ENCODE measurements at places on chromosomes 7 and 10.

GRCh38 chr7:84183741-84184140 lies 10.8 kb downstream of the SEMA3A start:
- no peak for DNase-seq

DNA sequence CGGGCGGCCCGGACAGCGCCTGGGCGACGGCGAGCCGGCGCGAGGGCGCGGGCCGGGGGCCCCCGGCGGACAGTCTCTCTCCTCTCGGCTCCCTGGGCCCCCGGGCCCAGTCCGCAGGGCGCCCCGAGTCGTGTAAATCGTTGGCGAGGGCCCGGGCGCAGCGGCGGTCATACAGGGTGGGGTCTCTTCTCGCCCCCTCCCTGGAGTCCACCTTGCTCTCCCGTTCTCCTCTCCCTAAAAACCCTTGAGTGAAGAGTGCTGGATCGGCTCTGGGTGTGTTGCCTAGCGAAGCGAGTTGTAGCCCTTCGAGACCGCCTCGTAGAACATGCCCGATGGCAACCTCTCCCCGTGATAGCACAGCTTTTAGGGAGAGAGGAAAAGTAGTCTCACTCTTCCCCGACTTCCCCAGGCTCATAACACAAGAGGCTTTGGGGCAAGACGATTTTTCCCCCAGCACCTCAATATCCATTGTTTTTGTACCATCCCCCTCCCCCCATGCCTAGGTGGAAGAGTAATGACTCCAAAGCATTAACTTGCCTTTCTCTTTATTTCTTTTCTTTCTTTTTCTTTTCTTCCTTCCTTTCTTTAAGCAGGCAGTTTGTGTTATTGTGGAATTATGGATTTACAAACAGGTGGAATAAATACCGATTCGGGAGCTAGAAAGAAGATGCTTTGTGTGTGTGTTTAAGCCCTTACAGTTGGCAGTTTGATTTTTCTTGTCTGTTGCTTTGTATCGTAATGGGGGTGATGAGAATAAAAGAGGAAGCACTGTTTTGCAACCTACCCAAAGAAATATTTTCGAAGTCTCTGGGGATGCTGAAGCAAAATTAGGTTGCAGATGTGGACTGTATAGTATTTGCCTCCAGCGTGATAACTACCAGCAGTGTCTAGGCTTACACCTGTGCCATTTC lies 822 bp downstream of the SHOC2 start:
- peak; percentile 97 for DNase-seq

- DNase-seq: no peak
These were observed 131.1 kb downstream of the LRRC4 start for GRCh38 chr7:127900141-127900540.

DNA sequence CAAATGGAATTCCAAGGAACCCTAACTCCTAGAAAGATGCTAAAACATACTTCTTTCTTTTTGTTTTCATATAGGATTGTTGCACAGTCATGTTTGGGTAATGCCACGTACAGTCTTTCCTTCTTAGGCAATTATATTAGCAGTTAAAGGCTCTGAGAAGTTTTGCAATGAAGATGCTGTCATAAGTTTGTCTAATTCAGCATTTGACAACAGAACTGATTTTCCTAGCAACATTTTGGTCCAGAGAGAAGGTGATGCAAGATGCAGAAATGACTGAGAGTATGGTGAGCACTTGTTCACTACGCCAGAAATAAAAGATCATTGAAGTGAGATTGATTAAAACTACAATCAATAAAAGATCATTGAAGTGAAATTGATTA lies 184.0 kb upstream of the PLXNA4 start:
- no peak for DNase-seq

- DNase-seq: no peak
These were observed 227.0 kb downstream of the MAD1L1 start for GRCh38 chr7:2005786-2006185.

GRCh38 chr10:23945845-23946244 lies 263.1 kb upstream of the KIAA1217 start:
- DNase-seq: no peak

GRCh38 chr10:44986670-44987069 lies 8.1 kb upstream of the DEPP1 start:
- no peak for DNase-seq

GRCh38 chr10:11687357-11687771 lies 54.8 kb upstream of the ECHDC3 start:
- no peak for DNase-seq
